ENCODE measurements at places on chromosomes 6 and 20.

GRCh38 chr6:25991785-25992412 is 29.3 kb downstream of the TRIM38 start:
- peak; percentile 91 for DNase-seq

DNA sequence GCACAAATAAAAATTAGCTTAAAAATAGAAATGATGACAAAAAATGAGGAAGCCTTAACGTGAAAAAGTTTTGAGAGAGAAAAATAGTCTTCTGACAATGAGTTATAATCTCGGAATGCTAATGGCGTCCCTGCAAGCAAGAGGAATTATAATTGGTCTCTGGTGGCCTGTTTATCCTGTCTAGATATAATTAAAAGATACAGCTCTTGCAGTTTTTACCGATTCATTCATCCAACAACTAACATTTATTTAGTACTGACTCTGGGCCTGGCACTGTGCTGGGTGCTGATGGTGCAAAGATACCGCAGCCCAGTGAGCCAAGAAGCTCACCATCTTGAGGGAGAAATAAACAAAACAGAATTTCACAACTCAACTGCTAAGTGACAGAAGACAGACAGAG is 31.6 kb upstream of the ANKRD60 start:
- no peak for DNase-seq

- DNase-seq, result peak; percentile 56
Measured at GRCh38 chr20:20606050-20606449, 106.4 kb downstream of the RALGAPA2 start.

DNA sequence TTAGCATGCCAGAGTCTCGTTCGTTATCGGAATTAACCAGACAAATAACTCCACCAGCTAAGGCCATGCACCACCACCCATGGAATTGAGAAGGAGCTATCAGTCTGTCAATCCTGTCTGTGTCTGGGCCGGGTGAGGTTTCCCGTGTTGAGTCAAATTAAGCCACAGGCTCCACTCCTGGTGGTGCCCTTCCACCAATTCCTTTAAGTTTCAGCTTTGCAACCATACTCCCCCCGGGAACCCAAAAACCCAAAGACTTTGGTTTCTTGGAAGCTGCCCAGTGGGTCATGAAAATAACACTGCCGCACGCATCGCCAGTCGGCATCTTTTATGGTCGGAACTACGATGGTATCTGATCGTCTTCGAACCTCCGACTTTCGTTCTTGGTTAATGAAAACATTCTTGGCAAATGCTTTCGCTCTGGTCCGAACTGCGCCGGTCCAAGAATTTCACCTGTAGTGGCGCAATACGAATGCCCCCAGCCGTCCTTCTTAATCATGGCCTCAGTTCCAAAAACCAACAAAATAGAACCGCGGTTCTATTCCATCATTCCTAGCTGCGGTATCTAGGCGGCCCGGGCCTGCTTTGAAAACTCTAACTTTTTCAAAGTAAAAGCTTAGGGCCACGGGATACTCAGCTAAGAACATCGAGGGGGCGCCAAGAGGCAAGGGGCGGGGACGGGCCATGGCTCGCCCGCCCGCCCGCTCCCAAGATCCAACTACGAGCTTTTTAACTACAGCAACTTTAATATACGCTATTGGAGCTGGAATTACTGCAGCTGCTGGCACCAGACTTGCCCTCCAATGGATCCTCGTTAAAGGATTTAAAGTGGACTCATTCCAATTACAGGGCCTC is 1958.5 kb upstream of the DEFB115 start:
- DNase-seq, result no peak

DNA sequence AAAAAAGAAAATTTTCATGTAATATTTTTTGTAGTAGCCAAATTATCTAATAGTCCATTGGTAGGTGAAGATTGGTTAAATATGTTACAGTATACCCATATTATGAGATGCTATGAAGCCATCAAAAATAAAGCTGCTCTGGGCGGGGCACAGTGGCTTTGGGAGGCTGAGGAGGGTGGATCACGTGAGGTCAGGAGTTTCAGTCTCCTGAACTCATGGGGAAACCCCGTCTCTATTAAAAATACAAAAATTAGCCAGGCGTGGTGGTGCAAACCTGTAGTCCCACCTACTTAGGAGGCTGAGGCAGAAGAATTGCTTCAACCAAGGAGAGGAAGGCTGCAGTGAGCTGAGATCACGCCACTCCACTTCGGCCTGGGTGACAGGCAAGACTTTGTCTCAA is 360.5 kb downstream of the KIF16B start:
- no peak for DNase-seq

DNA sequence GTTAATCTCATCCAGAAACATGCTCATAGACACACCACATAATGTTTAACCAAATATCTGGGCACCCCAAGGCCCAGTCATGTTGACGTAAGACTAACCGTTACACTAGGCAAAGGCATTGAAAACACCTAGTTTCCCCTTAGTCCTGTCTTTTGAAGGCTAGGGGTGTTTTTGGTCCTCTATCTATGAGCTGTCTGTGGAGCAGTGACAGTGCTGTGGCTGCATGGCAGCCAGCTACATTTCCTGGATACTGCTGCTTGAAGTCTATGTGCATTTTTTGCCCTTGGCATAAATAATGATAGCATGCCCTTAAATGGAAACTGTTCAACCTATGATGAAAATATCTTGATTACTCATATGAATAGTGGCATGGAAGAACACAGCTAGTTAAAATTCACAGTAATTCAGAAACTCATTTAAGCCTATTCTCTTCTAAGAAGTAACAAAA is 18.6 kb downstream of the FARS2 start:
- DNase-seq, result no peak

GRCh38 chr6:43910638-43911353 is 140.8 kb downstream of the VEGFA start:
- no peak for DNase-seq

GRCh38 chr6:128443553-128443952 is 76.8 kb downstream of the PTPRK start:
- no peak for DNase-seq

DNA sequence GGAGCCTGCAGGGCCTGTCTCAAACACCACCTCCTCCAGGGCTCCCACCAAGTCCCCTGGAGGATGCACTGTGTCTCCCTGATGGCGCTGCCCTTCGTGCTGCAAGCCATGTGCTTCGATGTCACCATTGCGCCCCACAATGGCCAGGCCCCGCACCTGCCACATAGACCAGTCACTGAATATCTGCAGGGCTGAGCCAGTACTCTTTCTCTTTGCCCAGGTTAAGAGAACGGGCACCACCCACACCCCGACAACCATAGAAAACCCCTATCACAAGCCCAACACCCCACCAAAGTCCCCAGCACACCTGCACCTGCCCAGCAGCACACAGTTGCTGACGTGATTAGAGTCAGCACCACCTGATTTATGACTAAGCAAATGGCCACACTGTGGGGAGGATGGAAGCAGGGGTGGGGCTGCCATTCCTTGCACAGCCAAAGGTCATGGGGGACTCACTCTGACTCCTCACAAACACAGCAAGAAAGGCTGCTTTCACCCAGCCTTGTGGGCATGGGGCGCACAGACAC is 104.3 kb downstream of the SLC23A2 start:
- DNase-seq, result no peak

DNA sequence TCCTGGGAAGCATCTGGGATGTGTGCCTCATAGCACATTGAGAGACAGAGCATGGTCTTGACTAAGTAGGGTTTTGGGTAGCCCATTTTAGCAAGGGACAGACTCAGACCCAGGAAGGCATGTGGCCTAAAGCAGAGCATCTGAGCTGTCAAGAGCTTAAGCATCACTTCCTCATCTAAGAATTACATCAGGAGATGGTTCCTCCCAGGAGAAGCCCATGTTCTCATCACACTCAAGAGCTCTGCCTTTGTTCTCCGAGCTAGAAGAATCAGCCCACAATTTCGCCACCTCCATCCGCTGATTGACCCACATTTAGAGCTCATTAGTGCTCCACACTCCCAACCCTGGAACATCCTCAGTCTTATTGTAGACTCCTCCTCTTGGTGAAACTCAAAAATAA is 68.3 kb downstream of the NPEPL1 start:
- DNase-seq, result peak; percentile 36

- DNase-seq, result no peak
Measured at GRCh38 chr6:119276211-119276610, 73.3 kb downstream of the MAN1A1 start.

GRCh38 chr6:170298688-170299087 is 7.8 kb upstream of the DLL1 start:
- no peak for DNase-seq

DNA sequence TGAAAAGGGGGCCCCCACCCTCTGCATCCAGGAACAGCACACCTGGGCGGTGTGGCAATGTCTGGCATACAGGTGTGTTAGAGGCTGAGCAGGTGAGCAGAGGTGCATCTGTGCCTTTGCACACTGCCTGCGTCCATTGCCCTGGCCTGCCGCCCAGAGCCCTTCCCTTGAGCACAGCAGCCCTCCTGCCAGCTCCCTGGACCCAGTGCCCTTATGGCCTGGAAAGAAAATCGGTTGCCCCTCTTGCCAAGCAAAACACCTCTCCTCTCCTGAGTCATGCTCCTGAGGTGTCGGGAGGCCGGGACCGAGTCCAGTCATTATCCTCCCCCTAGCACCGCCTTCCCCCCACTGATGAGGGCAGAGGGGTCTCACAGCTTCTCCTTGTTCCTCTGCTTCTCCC is 259.9 kb downstream of the SMOC2 start:
- no peak for DNase-seq

- DNase-seq, result peak; percentile 81
Measured at GRCh38 chr6:42166444-42167141, 6.6 kb upstream of the GUCA1A start.
